ENCODE measurements at places on chromosomes 1 and 21. TPM values are rescaled to one million over a fixed set of nuclear protein-coding genes. Genes with fewer than 3 reads are reported as not detected.

DNA sequence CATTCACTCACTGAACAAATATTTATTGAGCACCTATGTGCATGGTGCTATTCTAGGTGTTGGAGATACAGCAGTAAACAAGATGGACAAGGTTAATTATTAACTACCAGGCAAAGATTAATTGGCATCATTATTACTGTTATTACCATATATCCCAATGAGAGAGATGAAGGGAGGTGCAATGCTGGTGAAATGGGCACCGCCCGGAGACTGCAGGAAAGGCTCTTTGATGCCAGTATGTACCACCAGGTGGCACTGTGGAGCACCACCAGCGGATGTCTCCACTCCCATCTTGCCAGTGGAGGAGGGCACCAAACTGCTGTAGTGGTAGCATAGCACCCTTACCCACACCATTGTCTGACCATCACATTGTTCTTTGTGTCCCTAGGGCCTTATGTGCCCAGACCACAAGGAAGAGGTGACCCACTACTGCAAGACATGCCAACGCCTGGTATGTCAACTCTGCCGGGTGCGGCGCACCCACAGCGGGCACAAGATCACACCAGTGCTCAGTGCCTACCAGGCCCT is 3.0 kb downstream of the TRIM46 start:
- peak; percentile 81 for DNase-seq
- peaks cover 33% of the 10 kb centered on the region for H3K4me1 ChIP-seq
- no peak overlapping the region for H3K27ac ChIP-seq
- H3K27me3 ChIP-seq = peaks cover 4% of the 10 kb centered on the region
- peaks cover 21% of the 10 kb centered on the region for H3K36me3 ChIP-seq
- H3K4me3 ChIP-seq = no peak overlapping the region

DNA sequence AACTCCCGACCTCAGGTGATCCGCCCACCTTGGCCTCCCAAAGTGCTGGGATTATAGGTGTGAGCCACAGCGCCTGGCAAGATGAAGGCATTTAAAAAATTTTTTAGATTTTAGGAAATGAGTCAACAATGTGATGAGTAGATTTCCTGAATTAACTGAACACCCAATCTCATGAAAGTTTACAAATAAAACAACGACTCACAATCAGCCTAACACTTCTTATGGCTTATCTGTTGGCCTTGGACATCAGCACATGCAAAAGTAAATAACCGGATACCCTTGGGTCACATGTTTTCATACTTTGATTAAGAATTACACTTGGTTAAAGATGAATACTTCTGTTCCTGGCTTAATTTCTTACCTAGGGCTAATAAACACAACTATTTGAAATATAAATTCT is 3.0 kb downstream of the GNG12 start:
- H3K27me3 ChIP-seq = peaks cover 60% of the 10 kb centered on the region
- H3K27ac ChIP-seq = no peak overlapping the region
- no peak for DNase-seq

The CSF3R gene
- 0.06 TPM for total RNA-seq

The ZNF593 gene
- 93.3 TPM for total RNA-seq

The PTGFR gene
- not detected for total RNA-seq

The HES3 gene
- total RNA-seq = not detected

The EFHD2 gene
- total RNA-seq = 45.6 TPM
